ENCODE measurements at places on chromosomes 12 and 14. TPM values are rescaled to one million over a fixed set of nuclear protein-coding genes. Genes with fewer than 3 reads are reported as not detected.

PTPRQ gene
- total RNA-seq, result 12.8 TPM

TAS2R9 gene
- not detected for total RNA-seq

TCP11L2 gene
- 28.6 TPM for total RNA-seq

KRT6B gene
- not detected for total RNA-seq

KLHDC2 gene
- 38.4 TPM for total RNA-seq

VDR gene
- 1.3 TPM for total RNA-seq

C12orf60 gene
- total RNA-seq, result 0.87 TPM

TMPRSS12 gene
- total RNA-seq, result not detected

DNA sequence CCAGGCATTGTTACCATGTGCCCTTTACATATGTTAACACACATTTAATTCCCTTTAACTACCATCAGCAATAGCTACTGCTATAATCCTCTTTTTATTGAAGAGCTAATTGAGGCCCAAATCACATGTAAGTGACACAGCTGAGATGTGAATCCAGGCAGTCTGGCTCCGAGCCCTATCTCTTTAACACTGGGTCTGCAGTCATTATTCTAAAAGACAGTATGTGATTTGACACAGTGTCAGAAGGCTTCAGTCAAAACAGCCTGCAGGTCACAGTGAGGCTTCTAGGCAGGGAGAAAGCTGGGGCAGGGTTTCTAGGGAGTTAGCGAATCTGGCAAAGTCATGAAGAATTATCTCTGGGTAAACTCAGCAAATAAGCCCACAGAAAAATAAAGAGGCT, 148.2 kb downstream of the KIF21A start:
- H3K36me3 ChIP-seq, result no peaks in the 10 kb centered on the region
- H3K4me1 ChIP-seq, result peaks cover 10% of the 10 kb centered on the region
- no peak for DNase-seq
- no peak overlapping the region for H3K27ac ChIP-seq

GRCh38 chr12:97275256-97275655, 187.3 kb upstream of the RMST start:
- DNase-seq, result peak; percentile 16
- peak overlapping the region; percentile 59 for H3K27ac ChIP-seq
- peaks cover 10% of the 10 kb centered on the region for H3K4me1 ChIP-seq
- H3K36me3 ChIP-seq, result no peaks in the 10 kb centered on the region
- no peak overlapping the region for H3K4me3 ChIP-seq
- no peaks in the 10 kb centered on the region for H3K27me3 ChIP-seq

DNA sequence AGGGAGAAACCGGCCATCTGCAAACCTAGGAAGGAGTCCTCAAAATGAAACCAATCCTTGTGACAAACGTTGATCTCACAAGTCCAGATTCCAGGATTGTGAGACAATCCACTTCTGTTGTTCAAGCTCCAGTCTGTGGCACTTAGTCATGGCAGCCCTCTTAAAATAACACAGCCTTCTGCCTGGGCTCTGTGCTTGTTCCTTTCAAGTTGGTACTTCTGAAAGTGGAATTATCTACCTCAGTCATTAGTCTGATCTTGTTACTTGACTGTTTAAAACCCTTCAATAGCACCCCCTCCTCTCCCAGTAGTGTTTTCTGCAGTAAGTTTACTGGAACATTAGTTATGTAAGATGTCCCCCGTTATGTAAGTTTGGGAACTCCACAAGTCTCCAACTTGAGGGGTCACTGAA, 111.0 kb upstream of the HIF1A start:
- DNase-seq, result no peak
- no peak overlapping the region for H3K27ac ChIP-seq
- H3K4me1 ChIP-seq, result peaks cover 33% of the 10 kb centered on the region
- no peaks in the 10 kb centered on the region for H3K36me3 ChIP-seq

- H3K27me3 ChIP-seq, result no peaks in the 10 kb centered on the region
- no peak overlapping the region for H3K4me3 ChIP-seq
- H3K4me1 ChIP-seq, result no peaks in the 10 kb centered on the region
- no peak for DNase-seq
- H3K27ac ChIP-seq, result no peak overlapping the region
- no peaks in the 10 kb centered on the region for H3K36me3 ChIP-seq
These were observed 16.0 kb upstream of the LUM start for GRCh38 chr12:91127306-91127705.

DNA sequence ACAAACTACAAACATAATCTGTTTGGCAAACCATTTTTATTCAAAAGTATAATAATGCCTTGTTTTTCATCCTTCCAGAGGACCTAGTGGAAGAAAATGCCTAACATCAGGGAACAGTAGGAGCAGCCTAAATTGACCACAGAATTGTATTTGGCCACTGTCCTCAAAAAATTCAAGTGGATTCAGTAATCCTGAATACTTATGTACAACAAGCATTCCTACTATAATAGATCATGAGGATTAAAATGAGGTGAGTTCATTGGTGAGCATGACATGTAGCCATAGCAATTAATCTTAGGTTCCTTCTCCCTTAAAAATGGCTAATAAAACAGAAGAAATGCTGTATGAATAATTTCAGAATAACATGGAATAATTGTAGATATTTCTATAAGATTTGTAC, 209.3 kb downstream of the DAD1 start:
- peaks cover 23% of the 10 kb centered on the region for H3K4me1 ChIP-seq
- H3K27ac ChIP-seq, result no peak overlapping the region
- H3K4me3 ChIP-seq, result no peak overlapping the region
- no peaks in the 10 kb centered on the region for H3K27me3 ChIP-seq

GRCh38 chr12:51437431-51437830, 12.8 kb downstream of the SLC4A8 start:
- DNase-seq, result no peak
- H3K4me1 ChIP-seq, result no peaks in the 10 kb centered on the region
- H3K27ac ChIP-seq, result no peak overlapping the region
- H3K27me3 ChIP-seq, result no peaks in the 10 kb centered on the region

DNA sequence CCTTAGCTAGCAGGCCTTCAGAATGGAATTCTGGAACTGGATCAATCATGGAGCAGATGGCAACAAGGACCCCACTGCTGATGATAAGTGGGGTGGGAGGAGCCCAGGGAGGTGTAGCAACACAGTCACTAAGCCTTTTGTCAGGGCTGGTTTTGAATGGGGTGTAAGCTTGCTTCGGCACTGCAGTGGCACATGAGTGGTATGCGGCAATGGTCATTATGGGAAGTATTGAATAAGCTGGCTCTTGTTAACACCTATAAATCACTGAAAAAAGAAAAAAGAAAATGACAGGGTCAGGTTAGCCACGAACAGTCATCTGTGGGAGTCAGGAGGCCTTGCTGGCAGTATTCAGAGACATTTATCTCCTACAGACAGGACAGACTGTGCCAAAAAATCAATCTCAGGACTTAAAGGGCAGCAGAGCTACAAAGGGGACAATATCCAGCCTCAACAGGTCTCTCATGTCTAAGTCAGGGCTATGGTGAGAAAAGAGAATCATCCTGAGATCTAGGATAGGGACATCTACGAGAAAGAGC, 19.1 kb downstream of the CDKL1 start:
- no peaks in the 10 kb centered on the region for H3K36me3 ChIP-seq
- no peaks in the 10 kb centered on the region for H3K27me3 ChIP-seq
- DNase-seq, result no peak
- no peak overlapping the region for H3K27ac ChIP-seq

- no peak overlapping the region for H3K4me3 ChIP-seq
- H3K36me3 ChIP-seq, result no peaks in the 10 kb centered on the region
- DNase-seq, result no peak
These were observed 29.4 kb upstream of the OXA1L start for GRCh38 chr14:22737052-22737451.

- H3K4me1 ChIP-seq, result no peaks in the 10 kb centered on the region
- peak overlapping the region; percentile 57 for H3K27ac ChIP-seq
- H3K4me3 ChIP-seq, result no peak overlapping the region
- H3K27me3 ChIP-seq, result no peaks in the 10 kb centered on the region
These were observed 50.2 kb downstream of the TRAFD1 start for GRCh38 chr12:112175361-112176155.

GRCh38 chr12:72330301-72330700, 58.1 kb downstream of the TRHDE start:
- no peaks in the 10 kb centered on the region for H3K4me1 ChIP-seq
- no peaks in the 10 kb centered on the region for H3K36me3 ChIP-seq
- no peak overlapping the region for H3K4me3 ChIP-seq
- DNase-seq, result no peak
- H3K27ac ChIP-seq, result no peak overlapping the region
- no peaks in the 10 kb centered on the region for H3K27me3 ChIP-seq

GRCh38 chr12:16324772-16325171, 22.7 kb upstream of the MGST1 start:
- no peaks in the 10 kb centered on the region for H3K4me1 ChIP-seq
- DNase-seq, result no peak
- no peak overlapping the region for H3K4me3 ChIP-seq
- no peak overlapping the region for H3K27ac ChIP-seq
- H3K36me3 ChIP-seq, result no peaks in the 10 kb centered on the region

- no peak overlapping the region for H3K27ac ChIP-seq
- H3K4me3 ChIP-seq, result no peak overlapping the region
- H3K4me1 ChIP-seq, result peaks cover 10% of the 10 kb centered on the region
- no peaks in the 10 kb centered on the region for H3K27me3 ChIP-seq
- no peak for DNase-seq
- H3K36me3 ChIP-seq, result no peaks in the 10 kb centered on the region
These were observed 434.6 kb upstream of the RGS6 start for GRCh38 chr14:71497645-71498086.

- peak overlapping the region; percentile 50 for H3K4me3 ChIP-seq
- H3K4me1 ChIP-seq, result no peaks in the 10 kb centered on the region
- H3K27me3 ChIP-seq, result no peaks in the 10 kb centered on the region
- peak overlapping the region; percentile 75 for H3K27ac ChIP-seq
- no peaks in the 10 kb centered on the region for H3K36me3 ChIP-seq
These were observed 7.3 kb downstream of the MSI1 start for GRCh38 chr12:120361506-120362208.

DNA sequence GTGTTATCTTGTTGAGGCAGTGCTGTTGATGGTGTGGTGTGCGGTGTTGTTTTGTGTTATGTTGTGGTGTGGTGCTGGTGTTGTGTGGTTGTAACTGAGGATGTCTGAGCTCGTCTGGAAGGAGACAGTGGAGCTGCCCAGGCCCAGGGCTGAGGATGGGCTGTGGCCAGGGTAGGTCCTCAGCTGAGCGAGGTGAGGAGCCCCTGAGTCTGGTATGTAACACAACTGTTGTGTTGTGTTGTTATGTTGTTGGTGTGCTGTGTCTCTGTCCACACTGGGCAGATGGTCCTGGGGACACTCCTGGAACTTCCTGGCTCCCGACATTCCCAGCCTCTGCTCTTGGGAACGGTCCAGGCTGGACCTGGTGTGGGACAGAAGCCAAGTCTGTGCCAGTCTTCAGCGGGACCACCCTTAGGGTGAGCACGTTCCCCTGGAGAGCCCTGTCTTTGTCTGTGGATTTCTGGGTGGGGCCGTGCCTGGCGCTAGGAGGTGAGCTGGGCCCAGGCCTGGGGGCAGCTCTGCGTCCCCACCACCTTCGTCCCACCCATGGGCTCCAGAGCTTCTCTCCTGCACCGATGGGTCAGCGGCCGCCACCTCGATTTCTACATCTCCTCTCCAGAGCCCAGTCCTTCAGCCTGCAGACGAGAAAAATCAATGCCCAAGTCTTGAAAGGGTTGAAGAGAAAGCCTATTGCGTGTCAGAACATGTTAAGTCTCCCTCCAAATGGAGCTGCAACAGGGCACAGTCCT, 27.4 kb upstream of the SFSWAP start:
- no peak for DNase-seq
- H3K36me3 ChIP-seq, result no peaks in the 10 kb centered on the region
- H3K27ac ChIP-seq, result no peak overlapping the region
- H3K4me1 ChIP-seq, result no peaks in the 10 kb centered on the region
- no peak overlapping the region for H3K4me3 ChIP-seq

GRCh38 chr14:81233615-81234014, 12.9 kb upstream of the GTF2A1 start:
- no peak overlapping the region for H3K27ac ChIP-seq
- H3K36me3 ChIP-seq, result no peaks in the 10 kb centered on the region
- no peaks in the 10 kb centered on the region for H3K4me1 ChIP-seq
- no peaks in the 10 kb centered on the region for H3K27me3 ChIP-seq
- H3K4me3 ChIP-seq, result no peak overlapping the region

DNA sequence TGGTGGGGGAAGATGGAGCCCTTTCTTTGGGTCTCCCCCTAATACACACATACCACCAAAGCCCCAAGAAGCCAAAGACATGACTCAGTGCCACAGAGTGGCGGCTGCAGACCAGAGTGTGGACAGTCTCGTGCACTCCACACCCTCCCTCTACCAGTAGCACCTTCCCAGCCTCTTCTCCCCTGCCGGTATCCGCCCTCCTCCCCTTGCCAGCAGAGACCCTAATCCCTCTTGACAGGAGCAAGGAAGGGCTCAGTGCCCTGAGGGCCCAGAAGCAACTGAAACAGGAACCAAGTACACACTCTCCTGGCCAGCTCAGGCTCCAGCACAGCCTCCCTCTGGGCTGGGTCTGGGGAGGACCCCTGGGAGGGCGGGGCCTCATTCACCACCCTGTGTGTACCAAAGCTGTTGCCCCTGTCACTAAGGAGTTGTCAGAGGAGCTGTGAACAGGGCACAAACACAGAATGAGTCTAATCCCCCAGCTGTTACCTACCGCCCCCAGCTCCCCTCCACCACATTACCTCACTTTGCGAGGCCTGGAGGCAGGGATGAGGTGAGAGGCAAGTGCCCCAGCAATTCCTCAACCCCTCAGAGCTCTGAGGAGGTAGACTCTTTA, 8.2 kb downstream of the SPRYD3 start:
- H3K27me3 ChIP-seq, result no peaks in the 10 kb centered on the region
- H3K4me3 ChIP-seq, result no peak overlapping the region
- peak overlapping the region; percentile 100 for H3K27ac ChIP-seq

DNA sequence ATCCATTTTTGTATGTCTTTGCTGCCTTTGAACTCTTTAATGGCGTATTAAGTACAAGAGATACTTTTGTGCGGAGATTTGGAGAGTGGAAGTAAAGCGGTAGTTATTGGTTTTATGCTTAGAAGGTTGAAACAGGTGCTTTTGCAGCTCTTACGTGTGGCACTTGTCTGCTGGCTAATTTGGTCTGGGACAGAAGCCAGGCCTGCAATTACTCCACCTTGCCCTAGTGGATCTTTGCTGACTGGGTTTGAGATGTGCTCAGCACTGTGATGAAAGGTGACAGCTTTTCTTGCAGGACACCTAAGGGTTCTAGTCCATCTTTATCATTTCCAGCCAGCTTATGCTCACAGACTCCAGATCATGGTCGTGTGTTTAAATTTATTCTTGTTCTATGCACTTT, 252.5 kb downstream of the RPL10L start:
- DNase-seq, result no peak
- H3K36me3 ChIP-seq, result no peaks in the 10 kb centered on the region
- no peaks in the 10 kb centered on the region for H3K27me3 ChIP-seq

GRCh38 chr14:63204407-63205043, at the start of gene RHOJ:
TSS of gene RHOJ (plus strand) at chr14:63204443. CDS start at chr14:63204870, 427 bp downstream.
- H3K27ac ChIP-seq, result peak within 1 kb of the TSS; percentile 94
- H3K4me3 ChIP-seq, result peak within 1 kb of the TSS; percentile 54
- DNase-seq, result peak; percentile 26
- no peaks in the 10 kb centered on the region for H3K27me3 ChIP-seq

All from tibial nerve (tissue), 4 donors.